ENCODE measurements at places on chromosomes 6 and 20.
A peak's percentile ranks its signal among the peaks of the same experiment; 100 is the strongest.

DNA sequence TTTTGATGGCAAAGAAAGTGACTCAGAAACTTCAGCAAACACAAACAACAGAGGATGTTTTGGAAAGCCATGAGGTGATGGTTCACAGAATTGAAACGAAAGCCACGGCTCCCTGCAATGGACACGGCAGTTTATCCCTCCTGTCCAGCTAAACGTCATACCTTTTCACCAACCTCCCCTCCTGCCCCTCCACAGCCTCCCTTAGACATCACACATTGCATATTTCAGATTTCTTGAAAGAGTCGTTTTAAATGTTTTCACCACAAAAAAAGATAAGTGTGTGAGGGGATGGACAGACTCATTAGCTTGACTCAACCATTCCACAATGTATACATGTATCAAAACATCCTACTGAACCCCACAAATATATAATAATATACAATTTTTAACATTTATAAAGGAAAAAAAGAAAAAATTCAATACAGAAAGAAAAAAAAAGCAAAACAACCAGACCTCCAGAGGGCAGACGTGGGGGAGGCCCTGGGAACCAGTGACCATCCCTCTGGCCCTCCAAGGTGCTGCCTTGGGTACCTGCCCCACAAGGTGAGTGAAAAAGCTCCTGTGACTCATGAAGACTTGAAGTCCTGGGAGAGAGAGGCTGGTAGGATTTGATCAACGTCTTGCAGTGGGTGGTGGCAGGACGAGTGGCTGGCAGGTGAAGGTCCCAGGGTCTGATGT lies 117.2 kb upstream of the THBS2 start:
- DNase-seq: no peak

GRCh38 chr6:154481521-154482013 lies 28.9 kb downstream of the CNKSR3 start:
- DNase-seq: no peak

DNA sequence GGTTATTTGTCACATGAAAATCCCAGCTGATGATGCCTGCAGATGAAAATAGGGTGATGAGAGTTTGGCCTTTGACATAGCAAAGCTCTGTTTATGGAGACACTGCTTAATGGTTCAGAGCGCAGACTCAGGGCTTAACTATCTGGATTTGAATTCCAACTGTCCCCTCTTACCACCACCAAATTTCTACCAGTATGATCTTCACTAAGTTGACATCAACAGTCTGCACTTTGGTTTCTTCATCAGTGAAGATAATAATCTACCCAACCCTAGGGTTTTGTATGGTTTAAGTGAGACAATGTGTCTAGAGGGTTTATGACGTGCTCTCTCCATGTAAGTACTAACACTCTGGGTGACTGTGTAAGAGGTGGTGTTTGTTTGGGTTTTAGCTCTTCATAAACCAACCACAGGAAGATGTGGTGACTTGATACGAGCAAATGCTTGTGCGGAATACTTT lies 151.4 kb upstream of the TNFAIP3 start:
- peak; percentile 63 for DNase-seq

GRCh38 chr6:22699151-22699550 lies 129.8 kb downstream of the HDGFL1 start:
- DNase-seq: no peak

DNA sequence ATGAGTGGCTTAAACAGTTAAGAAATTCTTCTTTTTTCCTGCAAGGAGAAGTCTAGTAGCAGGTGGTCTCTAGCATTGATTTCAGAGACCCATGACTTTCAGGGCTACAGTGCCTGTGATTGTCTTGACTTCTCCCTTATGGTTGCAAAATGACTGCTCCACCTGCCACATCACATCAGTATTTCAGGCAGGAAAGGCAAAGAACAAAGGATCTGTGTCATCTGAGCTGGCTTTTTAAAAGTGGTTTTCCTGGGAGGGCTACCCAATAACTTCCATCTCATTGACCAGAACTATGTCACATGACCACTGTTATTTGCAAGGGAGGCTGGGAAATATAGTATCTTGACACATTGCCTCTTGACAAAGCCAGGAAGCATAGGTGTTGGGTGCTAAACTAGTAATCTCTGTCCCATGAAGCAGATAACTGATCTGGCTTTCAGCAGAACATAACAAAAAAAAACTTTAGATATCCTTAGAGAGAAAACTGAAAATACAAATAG lies 226.2 kb downstream of the DHX35 start:
- DNase-seq: no peak

GRCh38 chr6:167580619-167580911 lies 246.1 kb upstream of the AFDN start:
- DNase-seq: no peak

DNA sequence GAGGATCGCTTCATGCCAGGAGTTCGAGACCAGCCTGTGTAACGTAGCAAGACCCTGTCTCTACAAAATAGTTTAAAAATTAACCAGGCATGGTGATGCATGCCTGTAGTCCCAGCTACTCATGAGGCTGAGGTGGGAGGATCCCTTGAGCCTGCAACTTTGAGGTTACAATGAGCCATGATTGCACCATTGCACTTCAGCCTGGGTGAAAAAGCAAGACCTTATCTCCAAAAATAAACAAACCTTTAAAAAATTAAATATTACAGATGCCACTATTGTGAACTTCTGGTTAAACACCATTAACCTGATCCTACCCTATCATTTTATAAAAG lies 116.8 kb downstream of the ARHGAP18 start:
- peak; percentile 77 for DNase-seq
